ENCODE measurements at places on chromosomes 3 and 15.

DNA sequence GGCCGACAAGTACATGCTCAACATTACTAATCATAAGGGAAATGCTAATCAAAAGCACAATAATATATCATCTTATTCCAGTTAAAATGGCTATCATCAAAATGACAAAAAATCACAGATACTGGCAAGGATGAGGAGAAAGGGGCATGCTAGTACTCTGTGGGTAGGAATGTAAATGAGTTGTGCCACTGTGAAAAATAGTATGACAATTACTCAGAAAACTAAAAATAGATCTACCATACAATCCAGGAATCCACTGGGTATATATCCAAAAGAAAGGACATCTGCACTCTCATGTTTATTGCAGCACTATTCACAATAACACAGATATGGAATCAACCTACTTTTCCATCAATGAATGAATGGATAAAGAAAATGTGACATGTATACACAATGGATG is 1256.5 kb downstream of the SI start:
- DNase-seq, result no peak

- DNase-seq, result no peak
Observed at GRCh38 chr3:138200424-138200823, 13.3 kb downstream of the ARMC8 start.

DNA sequence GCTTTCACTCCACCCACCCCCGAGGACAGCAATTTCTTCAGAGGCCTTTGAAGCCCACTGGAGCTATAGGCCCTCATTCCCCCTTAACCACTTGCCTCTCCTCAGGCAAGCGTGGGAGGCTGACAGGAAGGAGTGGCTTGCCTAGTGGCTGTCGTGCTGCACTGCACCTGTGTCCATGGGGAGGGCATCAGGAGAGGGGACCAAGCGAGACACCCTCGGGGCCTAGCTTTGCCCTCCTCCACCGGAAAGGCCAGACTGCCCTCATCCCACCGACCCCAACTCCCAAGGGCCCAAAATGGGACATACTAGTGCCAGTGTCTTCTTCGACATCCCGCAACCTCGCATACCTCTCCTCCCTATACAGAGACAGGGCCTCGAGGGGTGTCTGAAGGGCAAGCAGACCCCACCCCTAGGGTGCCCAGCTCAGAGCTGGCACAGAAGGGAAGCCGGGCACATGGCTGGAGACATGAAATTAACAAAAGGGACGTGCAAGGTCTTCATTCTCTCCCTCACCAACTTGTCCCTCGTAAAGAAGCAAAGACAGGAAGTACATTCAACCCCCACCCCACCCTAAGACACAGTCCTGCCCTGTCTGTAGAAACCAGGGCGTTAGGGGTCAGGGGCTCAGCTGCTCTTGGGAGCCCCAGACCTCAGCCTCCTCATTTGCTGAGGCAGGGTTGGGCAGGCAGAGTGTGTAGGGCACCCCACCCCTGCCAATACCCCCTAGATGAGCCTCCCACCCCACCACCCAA is 24.3 kb downstream of the VIPR1 start:
- peak; percentile 26 for DNase-seq

- DNase-seq, result no peak
Observed at GRCh38 chr3:97720417-97720816, 44.1 kb upstream of the ARL6 start.

DNA sequence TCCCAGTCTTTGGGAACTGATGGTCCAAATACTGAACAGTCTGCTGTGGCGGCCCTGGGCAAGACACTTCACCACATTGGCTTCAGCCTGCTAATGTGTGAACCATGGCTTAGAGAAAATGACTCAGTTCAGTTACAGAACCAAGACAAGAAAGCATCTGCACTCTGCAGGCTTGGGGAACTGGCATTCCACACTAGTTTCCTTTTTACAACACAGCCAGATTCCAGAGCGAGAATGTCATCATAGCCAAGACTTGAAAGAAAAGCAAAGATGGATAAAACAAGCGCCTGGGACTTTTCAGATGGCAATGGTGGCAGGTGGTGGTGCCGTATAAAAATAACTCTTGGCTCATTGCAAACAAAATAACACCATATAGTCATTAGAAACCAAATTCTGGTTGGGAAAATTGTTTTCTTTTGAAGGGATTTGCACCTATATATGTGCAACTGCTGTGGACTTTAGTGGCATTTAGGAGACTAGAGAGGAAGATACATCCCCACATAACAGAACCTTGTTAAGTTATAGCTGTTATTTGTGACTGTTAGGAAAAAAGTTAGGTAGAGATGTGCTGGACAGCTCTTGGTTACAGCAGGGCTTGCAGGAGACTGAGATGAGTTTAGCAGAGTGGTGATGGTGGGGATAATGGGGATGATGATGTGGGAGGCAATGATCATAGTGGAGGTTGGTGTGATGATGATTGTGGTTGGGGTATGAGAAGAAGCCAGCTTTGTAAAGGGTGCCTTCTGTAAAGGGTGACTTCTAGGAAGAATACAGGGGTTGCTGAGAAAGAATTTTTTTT is 273.6 kb downstream of the THRB start:
- no peak for DNase-seq

GRCh38 chr3:131386429-131387165 is 5.0 kb downstream of the NUDT16 start:
- peak; percentile 80 for DNase-seq

GRCh38 chr15:27592036-27592760 is 506.9 kb downstream of the OCA2 start:
- DNase-seq, result no peak

GRCh38 chr3:3848923-3849275 is 49.7 kb downstream of the LRRN1 start:
- no peak for DNase-seq

- DNase-seq, result no peak
Observed at GRCh38 chr3:66068255-66068654, 29.5 kb upstream of the MAGI1 start.

DNA sequence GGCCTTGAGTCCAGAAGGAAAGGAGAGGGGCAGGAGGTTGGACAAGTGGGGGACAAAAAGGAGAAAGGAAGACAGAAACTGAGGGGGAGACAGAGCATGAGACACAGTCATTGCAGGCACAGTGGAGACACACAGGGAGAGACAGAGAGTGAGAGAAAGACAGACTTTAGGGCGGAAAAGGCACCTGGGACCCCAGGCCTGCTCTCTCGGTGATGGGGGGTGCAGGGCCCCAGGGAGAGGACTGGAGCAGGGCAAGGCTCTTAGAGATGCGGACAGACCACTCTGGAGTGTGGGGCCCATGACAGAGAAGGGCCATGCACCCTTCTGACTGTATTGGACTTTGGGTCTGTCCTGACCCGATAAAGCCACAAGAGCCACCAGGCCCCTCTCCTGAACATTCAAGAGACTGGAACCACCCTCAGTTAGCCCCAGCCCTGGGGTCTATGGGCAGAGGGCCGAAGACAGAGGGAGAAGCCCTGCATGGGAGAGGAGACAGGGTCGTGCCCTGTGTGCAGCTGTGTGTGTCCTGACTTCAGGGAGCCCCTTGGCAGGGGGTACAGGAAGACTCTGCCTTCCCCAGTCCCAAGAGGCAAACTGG is 12.5 kb downstream of the PLCD1 start:
- no peak for DNase-seq

DNA sequence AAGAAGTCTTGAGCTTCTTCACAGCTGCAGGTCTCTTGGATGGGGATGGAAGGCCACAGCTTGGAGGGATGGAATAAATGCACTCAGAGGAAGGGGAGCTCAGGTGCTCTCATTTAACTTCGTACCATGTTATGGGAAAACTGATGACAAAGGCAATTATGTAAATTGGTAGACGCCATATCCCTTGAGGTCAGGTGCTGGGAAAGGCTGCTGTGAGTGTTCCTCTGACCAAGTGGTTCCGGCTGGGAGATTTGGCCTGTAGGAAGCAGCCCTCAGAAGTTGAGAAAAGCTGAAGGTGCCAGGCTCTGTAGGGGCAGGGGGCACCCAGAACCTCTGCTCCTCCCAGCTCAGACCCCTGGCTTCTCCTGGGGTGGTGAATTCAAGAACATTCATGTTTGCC is 47.1 kb downstream of the FAH start:
- no peak for DNase-seq

DNA sequence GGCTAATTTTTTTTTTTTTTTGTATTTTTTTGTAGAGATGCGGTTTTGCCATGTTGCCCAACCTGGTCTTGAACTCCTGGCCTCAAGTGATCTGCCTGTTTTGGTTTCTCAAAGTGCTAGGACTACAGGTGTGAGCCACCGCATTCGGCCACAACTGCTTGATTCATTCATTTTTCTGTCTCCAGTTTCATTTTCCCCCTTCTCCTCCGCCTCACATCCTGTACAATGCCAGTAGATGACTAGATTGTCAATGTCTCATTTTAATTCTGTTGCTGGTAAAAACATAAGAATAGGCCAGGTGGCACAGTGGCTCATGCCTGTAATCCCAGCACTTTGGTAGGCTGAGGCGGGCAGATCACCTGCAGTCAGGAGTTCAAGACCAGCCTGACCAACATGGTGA is 12.0 kb upstream of the ZNF592 start:
- no peak for DNase-seq

- no peak for DNase-seq
Observed at GRCh38 chr3:141729240-141729639, 8.9 kb upstream of the RNF7 start.

DNA sequence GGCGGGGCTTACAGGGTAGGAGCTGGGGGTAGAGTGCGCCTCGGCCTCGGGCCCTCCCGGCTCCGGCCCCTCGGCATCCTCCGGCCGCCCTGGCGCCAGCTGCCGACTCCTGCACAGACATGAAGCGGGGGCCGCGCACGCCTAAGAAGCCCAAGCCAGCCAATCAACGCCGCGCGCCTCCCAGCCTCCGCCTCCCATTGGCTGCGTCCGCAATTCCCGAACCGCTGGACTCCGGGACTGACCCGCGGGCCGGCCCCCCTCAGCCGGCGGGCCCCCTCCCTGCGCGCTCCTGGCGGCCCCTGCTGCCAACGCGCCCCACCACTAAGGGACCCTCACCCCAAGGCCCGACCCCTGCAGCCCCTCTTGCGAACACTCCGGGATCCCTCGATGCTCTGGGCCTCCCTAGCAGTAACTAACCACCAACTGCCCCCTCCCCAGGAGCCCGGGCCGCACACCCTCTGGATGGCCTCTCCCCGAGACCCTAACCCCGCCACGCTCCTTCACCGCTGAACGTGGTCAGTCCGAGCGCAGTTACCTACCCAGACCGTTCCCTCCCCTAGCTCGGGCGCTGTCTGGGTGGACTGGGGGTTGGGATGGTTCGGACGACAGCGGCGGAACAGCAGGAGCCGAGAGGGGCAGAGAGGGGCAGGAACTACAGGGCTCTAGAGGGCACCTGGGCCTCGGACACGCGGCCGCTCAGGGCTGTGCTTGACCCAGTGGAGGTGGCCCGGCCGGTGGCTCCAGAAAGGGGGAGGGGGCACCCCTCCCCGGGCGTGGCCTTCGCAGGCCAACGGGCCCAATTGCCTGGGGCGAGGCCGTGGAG is 5.0 kb downstream of the GATA2 start:
- DNase-seq, result peak; percentile 93

DNA sequence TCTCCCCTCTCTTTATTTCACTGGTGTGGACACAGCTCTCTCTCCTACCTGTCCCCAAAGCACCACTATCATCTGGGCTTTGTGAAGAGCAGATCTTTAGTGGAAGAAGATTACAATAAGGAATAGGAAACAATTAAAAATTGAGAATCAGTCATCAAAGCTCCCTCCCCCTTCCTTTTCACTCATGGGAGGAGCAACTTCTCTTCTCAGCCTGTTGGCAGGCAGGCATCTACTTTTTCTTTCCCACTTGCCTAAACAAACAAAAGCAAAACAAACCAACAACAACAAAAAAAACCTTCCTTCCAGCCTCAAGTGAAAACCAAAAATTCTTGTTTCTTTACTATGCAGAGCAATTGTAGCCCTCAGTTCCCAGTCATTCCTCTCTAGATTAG is 125.5 kb upstream of the BHLHE40 start:
- DNase-seq, result no peak

DNA sequence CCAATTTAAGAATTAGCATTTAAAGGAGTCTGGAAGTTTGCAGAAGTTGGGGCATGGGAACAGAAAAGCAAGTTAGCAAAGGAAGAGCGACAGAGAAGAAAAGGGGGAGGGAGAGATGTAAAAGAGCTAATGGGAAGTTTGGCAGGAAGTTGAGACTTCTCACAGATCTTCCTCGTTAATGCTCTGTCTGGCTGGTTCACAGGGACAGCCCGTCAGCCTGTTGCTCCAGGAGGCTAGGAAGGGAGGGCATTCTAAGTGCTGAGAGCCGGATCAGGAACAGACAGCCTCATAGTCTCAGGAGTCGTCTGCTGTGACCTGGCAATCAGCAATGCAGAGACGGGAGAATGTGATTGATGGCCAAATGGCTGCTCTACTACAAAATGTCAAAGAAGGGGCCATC is 150.3 kb downstream of the AGBL1 start:
- no peak for DNase-seq

- DNase-seq, result no peak
Observed at GRCh38 chr15:80444680-80445251, 40.6 kb downstream of the ARNT2 start.

- DNase-seq, result no peak
Observed at GRCh38 chr15:91472316-91472756, 372.3 kb downstream of the SV2B start.

DNA sequence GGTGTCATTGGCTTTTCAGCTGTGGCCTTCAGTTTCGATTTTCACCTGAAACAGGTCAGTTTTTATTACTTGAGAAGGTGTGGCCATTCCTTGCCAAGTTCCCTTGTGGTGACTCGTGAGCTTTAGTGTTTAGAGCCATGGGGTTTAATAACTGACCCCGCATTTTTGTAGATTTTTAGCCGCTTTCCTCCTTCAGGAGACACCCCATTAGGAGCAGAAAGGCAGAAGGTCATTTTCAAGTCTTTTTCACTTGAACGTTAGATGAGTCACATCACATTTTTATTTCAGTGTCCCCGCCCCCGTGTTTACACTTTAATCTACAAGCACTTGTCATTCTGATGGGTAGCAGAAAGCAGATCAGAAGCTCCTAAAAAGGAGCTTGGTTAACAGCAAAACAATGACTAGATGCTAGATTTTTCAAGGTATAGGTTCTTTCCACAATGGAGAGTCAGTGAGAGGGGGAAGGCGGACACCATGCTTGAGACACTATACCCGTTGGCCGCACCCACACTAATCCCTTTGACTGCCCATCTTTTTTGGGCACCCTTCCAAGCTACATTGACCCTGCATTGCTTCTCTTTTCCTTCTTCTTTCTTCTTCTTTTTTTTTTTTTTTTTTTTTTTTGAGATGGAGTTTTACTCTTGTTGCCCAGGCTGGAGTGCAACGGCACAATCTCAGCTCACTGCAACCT is 132.7 kb downstream of the GHSR start:
- no peak for DNase-seq

DNA sequence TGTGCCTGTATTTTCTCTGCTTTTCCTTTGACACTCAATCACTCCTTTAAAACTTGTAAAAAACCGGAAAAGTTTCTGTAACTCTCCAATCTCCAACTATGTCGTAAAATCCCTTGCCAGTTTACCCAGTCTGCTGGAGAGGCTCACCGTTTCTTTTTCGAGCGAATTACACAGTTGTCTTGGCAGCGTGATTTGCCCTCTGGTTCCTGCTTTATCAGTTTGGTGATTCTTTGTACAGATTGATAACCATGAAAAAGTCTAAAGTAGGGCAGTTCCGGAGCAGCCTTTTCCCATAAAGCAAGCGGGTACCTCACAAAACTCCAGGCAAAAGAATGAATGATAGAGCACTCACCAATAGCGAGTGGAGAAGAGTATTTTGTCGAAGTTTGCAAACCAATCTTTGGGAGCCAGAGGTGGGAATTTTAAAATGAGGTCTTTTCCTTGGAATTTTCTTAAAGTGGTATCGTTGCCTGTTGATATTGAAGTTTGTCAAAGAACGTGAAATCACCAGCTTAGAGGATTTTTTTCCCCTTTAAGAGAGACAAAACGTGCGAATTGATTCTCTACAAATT is at the start of gene TTC23:
TSS of gene TTC23 (minus strand) at position 312 of the 572 bp plus-strand sequence. CDS start 20,869 bp downstream, outside the sequence.
- no peak for DNase-seq

- DNase-seq, result no peak
Observed at GRCh38 chr15:68421115-68421551, 10.8 kb downstream of the ITGA11 start.

Data from Right ventricle myocardium superior (tissue), 1 donor.